Aortic smooth muscle cell (primary cell): ENCODE measurements at places on chromosomes 4 and X. TPM values are rescaled to one million over a fixed set of nuclear protein-coding genes. Genes with fewer than 3 reads are reported as not detected.

Gene KLF3
- 14.8 and 19.8 TPM in 2 replicates for total RNA-seq

Gene USP17L18
- total RNA-seq: not detected in 2 replicates

Gene SPANXC
- total RNA-seq: not detected in 2 replicates

Gene SPANXD
- total RNA-seq: not detected in 2 replicates

Gene SMIM10L2A
- 0.12 and 0.26 TPM in 2 replicates for total RNA-seq

Gene PDGFC
- 15.6 and 31.5 TPM in 2 replicates for total RNA-seq
